SK-N-SH (cell line): ENCODE measurements at places on chromosomes 16 and 17.
A peak's percentile ranks its signal among the peaks of the same experiment; 100 is the strongest.

GRCh38 chr16:68446681-68447652, 1.3 kb downstream of the SMPD3 start:
- peak; percentile 76 for DNase-seq

GRCh38 chr17:27324771-27325339, 30.9 kb downstream of the WSB1 start:
- DNase-seq, result no peak

GRCh38 chr17:67625971-67626370, 91.8 kb upstream of the NOL11 start:
- no peak for DNase-seq

GRCh38 chr17:4007346-4008081, 43.3 kb upstream of the ATP2A3 start:
- DNase-seq, result peak; percentile 56

DNA sequence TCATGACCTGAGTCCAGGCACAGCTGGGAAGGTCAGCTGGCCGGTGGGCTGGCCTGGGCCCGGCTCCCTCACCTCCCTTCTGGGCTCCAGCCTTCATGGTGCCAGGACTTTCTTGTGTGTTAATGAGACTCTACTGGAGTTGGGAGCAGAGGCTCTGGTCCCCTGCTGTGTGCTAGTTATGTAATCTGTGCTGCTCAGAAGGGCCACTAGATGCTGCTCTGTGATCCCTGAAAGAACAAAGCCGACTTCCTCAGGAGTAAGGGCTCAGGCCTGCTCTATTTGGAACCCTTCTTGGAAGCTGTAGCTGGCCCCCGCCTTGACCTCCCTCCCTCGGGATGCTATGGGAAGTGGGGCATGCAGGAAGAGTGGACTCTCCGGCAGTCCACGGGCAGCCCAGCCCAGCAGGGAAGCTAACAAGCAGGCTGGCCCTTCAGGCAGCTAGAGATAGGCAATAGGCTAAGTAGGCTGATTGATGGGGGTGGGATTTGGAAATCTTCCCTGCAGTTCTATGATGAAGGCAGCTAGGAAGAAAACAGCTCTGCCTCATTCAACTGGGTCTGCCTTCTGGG, 3.3 kb upstream of the CDK5R1 start:
- DNase-seq, result peak; percentile 77

DNA sequence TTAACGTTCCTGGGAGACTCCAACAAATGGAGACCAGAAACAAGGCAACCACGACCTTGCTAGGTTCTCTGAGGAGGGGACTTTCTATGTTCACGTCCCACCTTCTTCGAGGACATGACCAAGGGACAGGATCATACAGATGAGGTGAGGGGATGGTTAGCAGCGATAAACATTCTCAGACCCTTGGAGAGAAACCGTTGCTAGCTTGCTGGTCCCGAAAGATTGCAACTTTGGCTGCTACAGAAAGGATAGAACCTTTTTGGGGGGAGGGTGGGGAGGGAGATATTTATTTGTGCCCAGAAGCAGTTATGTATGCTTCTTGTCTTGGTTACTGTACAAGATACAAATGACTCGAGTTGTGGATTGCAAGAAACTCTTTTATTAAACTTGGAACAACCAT, 35.3 kb upstream of the KCNJ2 start:
- no peak for DNase-seq

DNA sequence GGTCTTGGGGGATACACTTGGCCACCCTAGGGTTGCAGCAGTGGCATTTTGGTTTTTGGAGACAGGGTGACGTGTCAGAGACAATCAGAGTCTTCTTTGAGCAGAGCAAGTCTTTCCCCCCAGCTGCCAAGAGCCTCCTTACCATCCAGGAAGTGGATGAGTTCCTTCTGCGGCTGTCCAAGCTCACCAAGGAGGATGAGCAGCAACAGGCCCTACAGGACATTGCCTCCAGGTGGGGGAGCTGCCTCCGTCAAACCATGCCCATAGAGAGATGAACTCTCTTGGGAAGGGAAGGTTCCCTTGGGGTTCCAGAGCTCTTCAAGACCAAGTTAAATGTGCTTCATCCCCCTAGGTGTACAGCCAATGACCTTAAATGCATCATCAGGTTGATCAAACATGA, 11.3 kb downstream of the LIG3 start:
- no peak for DNase-seq

DNA sequence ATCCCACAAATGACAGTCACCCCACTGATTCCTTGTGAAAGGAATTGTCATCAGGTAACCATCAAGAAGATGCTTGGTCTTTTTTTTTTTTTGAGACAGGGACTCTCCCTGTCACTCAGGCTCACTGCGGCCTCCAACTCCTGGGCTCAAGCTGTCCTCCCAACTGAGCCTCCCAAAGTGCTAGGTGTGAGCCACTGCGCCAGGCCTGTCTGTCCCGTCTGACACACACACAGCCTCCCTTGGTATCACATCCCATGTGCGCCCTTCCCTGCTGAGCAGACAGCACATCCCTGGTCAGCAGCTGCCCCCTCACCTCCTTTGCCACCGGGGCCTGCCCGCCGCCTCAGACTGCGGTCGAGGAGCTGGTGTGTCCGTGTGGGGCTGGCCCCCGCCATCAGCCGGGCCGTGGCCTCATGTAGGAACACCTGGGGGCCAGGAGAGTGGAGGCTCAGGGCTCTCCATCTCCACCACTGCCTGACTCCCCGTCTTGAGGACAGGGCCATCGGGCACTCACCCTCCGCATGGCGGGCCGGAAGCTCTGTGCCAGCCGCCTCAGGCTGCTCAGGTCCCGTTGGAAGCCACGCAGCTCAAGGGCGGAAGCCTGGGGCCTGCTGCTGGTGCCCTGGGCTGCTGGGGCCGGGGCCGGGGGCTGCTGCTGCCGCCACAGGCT, 23.6 kb downstream of the SREBF1 start:
- no peak for DNase-seq

- DNase-seq, result no peak
Observed at GRCh38 chr17:6677158-6677831, 25.7 kb downstream of the C17orf100 start.

DNA sequence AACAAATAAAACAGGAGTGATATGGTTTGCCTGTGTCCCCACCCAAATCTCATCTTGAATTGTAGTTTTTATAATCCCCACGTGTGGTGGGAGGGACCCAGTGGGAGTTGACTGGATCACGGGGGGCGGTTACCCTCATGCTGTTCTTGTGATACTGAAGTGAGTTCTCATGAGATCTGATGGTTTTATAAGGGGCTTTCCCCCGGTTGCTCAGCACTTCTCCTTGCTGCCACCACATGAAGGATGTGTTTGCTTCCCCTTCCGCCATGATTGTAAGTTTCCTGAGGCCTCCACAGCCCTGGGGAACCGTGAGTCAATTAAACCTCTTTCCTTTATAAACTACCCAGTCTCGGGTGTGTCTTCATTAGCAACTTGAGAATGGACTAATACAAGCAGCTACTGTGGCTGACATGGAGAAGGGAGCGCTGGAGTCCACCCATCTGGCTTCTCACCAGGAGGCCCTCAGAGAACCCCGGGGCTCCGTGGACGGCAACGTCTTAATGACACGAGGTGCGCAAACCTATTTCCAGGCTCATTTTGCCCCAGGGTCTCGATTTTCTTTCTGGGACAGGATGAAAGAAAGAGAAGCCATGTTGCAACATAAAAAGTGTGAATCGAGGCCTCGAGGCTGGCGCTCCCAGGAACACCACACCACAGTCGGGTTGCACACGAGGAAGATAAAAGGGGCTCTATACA, 129.5 kb downstream of the DYNLRB2 start:
- DNase-seq, result no peak

DNA sequence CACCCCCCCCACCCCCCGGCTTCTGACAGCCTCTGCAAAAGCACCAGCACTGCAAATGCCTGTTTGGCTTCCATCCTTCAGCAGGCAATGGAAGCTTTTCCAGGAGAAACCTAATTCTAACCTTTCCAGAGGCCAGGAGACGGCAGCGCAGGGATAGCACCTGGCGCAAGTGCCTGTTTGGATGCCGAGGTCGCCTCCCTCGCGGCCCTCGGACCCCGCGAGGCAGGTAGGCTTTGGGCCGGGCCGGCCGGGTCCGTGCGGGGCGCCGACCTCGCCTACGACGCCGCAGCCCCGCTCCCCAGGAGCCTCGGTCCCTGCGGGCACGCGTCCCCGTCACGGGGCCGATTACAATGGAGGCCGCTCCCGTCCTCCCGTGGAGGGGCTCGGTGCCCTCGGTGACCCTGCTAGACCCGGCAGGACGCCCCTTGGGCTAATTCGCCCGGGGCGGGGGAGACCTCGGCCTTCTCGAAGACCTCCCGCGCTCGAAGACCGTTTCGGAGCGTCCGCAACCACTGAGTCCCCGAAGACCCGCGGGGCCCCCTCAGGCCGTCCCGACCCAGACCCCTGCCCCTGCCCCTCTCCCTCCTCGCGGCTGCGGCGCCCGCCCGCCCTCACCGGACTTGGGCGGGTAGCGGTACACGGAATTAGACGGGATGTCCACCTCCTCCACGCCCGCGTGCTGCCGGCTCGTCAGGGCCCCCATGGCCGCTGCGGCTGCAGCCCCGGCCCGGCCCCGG, 587 bp downstream of the RNF157 start:
- DNase-seq, result peak; percentile 77

GRCh38 chr17:65196617-65197016, 59.4 kb downstream of the RGS9 start:
- DNase-seq, result no peak

DNA sequence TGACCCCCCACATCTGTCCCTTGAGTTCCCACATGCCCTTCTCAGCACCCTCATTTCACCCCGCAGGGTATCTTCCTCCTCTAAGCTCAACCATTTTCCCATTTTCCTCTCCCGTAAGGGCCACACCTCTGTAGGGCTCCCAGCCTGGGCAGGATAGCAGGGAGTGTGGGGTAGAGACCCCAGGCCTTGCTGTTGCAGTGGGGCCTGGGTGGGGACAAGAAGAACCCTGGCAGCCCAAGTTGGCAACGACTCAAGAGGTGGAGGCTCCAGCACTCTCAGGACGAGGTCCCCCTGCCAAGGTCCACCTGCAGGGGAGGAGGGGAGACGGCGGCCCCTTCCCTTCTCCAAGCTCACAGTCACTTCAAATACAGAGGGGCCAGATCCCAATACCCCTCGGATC, 2.0 kb upstream of the TMEM92 start:
- peak; percentile 36 for DNase-seq

DNA sequence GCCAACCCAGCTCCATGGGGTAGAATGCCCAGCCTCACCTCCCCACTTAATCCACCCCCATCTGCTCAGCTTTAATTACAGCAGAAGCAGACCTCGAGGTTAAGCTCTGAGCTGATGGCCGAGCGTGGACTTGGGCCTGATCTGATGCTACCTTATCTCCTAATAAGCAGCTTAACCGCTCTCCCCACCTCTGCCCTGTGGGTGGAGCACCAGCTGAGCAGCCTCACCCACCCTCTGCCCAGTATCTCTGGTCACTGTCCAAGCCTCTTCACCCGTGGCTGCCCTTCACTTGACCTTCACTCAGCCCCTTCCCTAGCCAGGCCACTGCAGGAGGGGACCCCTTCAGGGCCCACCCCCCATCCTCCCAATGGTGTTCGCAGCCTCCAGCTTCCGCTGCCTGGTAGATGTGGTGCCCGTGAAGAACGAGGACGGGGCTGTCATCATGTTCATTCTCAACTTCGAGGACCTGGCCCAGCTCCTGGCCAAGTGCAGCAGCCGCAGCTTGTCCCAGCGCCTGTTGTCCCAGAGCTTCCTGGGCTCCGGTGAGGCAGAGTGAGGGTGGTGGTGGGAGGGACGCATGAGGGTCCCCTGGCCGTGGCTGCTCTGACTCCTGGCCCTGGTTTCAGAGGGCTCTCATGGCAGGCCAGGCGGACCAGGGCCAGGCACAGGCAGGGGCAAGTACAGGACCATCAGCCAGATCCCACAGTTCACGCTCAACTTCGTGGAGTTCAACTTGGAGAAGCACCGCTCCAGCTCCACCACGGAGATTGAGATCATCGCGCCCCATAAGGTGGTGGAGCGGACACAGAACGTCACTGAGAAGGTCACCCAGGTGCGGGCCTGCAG, 6.8 kb downstream of the KCNH6 start:
- peak; percentile 74 for DNase-seq

DNA sequence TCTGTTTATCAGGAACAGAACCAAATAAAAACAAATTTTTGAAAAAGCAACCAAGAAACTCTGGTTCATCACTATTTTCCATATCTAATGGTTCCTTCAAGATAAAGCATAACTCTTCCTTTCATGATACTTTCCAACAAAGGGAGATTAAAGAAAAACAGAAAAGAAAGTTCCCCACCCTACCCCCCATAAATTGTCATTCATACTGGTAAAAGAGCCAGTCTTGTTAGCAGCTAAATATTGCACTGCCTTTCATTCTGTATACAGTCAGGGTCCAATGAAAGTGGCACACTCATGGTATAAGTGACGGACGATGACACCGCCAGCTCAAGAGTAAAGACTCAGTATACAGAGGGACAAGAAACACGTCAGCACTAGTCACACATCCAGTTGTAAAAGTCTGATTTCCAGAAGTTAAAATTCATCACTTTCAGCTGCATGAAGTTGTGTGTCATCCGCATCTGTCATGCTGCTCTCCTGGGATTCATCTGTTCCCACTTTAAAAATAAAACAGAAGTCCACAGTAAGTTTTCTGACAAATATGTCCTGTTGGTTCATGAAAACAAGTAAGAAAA, 68.5 kb downstream of the CDC27 start:
- no peak for DNase-seq

- peak; percentile 70 for DNase-seq
Observed at GRCh38 chr16:11668623-11669379, 546 bp downstream of the SNN start.

GRCh38 chr16:64889446-64889845, 232.4 kb downstream of the CDH11 start:
- no peak for DNase-seq

DNA sequence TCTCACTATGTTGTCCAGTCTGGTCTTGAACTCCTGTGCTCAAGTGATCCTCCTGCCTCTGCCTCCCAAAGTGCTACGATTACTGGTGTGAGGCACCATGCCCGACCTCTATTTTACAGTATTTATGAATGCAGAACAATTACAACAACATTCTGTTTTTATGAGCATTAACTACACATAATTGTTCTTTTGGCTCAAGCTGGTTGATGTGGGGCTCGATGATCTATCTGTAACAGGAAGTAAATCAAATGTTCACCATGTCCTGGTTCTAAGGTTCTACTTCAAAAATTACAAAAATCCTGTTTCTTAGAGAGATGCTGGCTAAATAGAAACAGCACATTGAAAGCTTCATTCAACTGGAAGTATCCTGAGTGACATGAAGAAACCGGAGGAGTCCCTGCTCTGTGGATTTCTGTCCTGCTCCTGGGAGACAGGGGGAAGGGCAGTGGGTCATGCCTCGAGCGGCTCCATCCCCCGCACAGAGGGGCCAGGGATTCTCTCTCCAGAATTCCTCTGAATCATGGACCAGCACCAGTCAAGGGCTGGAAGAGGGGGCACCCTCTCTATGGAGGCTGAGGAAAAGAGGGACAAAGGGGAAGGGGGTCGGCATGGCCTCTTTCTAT, 31.5 kb downstream of the FA2H start:
- DNase-seq, result no peak

DNA sequence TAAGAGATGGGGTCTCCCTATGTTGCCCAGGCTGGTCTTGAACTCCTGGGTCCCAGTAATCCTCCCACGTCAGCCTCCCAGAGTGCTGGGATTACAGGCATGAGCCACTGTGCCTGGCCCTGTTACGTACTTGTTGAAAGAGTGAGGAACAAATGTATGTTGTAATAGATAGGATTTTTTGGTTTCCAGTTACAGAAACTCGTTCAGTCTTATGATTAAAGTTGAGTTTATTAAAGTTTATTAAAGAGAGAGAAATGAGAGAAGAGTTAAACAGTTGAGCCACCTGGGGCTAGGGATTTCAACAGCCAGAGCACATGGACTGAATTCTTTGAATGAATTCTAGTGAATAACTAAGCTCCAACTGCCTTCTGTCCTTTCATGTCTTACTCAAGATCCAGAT, 3.7 kb downstream of the TADA2A start:
- no peak for DNase-seq

- peak; percentile 62 for DNase-seq
Observed at GRCh38 chr16:79717333-79718137, 117.0 kb upstream of the MAF start.
